Stimulated activated CD4-positive, alpha-beta T cell treated with anti-CD3 and anti-CD28 coated beads, Interleukin-1b, Interleukin-23, amount 100 ng/mL, for 24 hours (primary cell): ENCODE measurements at places on chromosomes 7 and 10.

DNA sequence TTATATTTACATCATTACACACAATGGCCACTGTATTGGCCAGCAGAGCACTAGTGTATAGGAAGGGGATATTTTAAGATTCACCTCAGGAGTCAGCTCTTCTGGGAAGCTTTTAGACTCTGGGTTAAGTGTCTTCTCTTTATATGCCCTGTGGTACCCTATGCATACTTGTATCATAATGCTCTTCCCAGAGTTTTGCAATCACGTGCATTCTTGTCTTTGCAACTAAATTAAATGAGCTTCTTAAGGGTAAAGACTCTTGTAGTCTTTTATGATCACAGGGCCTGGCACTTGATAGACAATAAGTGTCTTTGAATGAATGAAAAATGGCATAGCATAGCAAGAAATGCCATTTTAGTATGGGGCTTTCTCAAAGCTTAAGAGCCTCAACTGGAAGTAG is 35.4 kb upstream of the ARMS2 start:
- DNase-seq, result no peak

- DNase-seq, result no peak
Observed at GRCh38 chr7:25180592-25180923, 47.7 kb downstream of the NPVF start.

DNA sequence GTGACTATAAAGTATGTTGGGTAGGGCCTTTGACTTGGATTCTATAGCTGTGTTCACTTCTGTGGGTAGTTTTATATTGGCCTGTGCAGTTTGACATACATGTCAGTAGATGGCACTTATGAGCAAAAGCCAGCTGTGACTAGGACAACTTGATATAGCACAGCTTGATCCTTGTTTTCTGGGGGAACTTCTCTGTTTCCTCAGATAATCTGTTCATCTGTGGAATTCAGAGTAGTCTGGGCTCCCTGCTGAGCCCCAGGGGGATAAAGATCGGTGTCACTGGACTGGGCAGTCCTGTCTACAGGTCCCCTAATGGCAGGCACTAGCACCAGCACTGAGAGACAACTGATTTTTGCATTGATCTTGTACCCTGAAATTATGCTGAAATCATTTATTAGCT is 25.4 kb downstream of the CYP2C9 start:
- DNase-seq, result no peak

DNA sequence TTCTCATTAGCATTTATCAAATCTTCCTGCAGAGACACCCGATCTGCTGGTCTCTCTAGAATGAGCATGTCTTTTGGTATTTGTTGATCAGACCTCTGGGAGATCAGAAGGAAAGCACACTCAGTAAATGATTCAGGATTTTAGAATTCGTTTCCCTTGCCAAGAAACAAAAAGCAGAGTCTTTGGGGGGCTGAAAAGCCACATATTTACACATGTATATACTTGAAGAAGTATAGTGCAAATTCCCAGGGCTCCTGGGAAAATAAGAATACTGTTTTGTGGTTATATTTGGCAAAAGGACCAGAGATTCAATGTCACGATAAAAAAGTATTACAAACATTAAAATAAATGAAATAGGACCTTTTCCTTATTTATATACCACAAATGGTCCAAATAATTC is 100.2 kb downstream of the AGMO start:
- DNase-seq, result no peak

GRCh38 chr10:71899665-71900412 is 48.8 kb upstream of the PSAP start:
- DNase-seq, result no peak

GRCh38 chr10:121595351-121595805 is 2.9 kb downstream of the FGFR2 start:
- no peak for DNase-seq

- no peak for DNase-seq
Observed at GRCh38 chr7:47488969-47489342, 93.0 kb downstream of the TNS3 start.

GRCh38 chr10:110356628-110357245 is 52.0 kb upstream of the SMNDC1 start:
- peak; percentile 36 for DNase-seq

GRCh38 chr10:62153191-62153590 is 115.5 kb downstream of the RTKN2 start:
- DNase-seq, result no peak

- DNase-seq, result no peak
Observed at GRCh38 chr10:90087197-90088023, 386.0 kb downstream of the KIF20B start.

- DNase-seq, result no peak
Observed at GRCh38 chr7:101428093-101428866, 65.6 kb downstream of the COL26A1 start.

GRCh38 chr7:77806425-77806824 is 7.9 kb downstream of the PHTF2 start:
- DNase-seq, result no peak

DNA sequence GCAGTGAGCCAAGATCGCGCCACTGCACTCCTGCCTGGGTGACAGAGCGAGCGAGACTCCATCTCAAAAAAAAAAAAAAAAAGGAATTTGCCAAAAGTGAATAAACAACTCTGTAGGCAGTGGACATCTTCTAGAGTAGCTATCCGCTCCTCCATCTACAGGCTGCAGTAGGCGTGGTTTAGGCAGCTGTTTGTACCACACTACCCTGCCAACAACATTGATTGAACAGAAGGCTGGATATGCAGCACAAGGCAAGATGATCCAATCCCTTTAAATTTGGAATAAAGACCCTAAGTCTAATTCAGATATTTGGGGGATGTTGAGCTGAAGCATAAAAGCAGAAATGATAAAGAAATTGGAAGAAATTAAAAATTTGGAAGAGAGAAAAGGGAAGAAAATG is 141.6 kb downstream of the TES start:
- no peak for DNase-seq

DNA sequence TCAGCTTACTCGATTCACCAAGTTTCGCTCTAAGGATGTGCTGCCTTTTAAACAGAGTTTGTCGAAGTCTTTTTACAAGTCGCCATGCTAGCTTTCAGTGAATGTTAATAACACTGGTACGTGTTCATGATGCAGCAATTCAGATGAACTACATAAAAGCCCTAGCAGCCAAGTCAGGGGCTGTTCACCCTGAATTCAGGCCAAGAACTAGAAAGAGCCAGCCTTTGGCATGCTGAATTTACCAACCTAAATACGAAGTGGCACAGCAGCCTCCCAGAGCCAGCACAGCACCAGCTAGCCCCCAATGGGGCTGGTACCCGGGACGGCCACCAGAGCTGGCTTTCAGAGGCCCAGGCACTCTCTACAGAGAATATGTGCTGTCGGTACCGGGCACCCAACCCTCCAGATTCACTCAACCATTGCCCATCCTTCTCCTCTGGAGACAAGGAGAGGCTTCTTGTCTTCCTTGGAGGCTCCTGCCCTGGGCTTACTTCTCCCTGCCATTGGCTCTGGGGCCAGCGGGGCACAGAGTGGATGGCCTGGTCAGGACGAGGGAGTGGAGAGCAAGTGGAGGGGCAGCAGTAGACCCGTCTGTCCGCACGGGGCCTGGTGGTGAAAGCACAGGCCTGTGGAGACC is 64.2 kb downstream of the HIPK2 start:
- DNase-seq, result no peak

- DNase-seq, result no peak
Observed at GRCh38 chr7:158061884-158062656, 525.6 kb downstream of the PTPRN2 start.

DNA sequence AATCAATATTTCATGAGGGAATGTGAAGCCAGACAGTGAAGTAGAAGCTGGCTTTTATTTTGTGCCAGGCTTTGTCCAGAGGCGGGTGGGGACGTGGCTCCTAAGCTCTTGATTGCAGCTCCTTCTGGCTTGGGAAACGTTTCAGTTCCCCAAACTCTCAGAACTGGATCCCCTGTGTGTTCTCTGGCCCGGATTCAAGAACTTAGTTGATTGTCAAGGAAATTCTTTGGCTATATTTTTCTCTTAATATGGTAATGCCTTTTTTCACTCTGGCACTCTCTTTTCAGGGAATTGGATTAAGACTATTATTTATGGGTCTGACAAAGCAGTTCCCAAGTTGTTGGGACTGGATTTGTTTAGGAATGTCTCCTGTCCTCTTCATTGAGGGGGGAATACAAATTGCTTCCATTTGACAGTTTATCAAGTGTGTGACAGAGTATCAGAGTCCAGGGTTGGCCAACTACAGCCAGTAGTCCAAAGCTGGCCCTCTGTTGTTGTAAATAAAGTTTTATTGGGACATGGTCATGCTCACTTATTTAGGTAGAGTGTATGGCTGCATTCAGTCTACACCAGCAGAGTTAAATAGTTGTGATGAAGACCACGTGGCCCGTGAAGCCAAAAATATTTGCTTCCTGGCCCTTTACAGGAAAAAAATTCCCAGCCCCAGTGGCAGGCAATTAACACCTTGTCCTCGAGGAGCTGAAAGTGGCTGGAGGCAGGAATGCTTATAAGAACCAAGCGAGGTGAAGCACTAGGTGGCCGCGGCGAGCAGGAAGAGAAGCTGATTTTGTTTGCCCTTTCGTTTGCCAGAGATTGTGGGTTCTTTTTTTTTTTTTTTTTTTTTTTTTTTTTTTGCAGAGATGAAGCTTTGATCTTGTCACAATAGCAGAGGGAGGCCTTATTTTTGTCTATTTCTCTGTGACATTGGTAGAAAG is 34.3 kb downstream of the HTRA1 start:
- DNase-seq, result no peak

DNA sequence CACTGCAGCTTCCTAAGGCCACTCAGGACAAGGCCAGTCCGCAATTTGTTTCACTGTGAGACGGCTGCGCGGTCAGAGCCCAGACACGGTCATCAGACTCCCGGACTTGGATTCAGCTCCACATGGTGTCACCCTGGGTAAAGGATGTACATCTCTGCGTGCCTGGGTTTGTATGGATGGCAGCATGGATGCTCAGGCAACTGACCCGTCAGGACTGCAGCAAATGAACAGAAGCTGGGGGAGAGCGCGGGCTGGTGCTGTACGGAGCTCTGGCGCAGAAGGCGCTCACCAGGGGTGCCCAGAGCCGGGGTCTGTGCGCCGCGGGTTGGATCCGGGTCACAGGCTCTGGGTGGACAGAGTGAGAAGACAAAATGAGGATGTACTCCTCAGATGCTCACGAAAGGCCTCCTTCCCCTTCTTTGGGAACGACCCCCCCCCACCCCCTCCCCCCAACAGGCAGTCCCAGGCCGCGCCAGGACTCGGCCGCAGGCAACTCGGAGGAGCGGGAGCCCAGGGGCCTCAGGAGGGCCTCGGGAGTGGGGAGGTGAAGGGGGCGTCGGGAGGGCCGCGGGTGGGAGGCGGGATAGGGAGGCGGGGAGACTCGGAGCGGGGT is 92.4 kb downstream of the CXCL12 start:
- DNase-seq, result no peak

DNA sequence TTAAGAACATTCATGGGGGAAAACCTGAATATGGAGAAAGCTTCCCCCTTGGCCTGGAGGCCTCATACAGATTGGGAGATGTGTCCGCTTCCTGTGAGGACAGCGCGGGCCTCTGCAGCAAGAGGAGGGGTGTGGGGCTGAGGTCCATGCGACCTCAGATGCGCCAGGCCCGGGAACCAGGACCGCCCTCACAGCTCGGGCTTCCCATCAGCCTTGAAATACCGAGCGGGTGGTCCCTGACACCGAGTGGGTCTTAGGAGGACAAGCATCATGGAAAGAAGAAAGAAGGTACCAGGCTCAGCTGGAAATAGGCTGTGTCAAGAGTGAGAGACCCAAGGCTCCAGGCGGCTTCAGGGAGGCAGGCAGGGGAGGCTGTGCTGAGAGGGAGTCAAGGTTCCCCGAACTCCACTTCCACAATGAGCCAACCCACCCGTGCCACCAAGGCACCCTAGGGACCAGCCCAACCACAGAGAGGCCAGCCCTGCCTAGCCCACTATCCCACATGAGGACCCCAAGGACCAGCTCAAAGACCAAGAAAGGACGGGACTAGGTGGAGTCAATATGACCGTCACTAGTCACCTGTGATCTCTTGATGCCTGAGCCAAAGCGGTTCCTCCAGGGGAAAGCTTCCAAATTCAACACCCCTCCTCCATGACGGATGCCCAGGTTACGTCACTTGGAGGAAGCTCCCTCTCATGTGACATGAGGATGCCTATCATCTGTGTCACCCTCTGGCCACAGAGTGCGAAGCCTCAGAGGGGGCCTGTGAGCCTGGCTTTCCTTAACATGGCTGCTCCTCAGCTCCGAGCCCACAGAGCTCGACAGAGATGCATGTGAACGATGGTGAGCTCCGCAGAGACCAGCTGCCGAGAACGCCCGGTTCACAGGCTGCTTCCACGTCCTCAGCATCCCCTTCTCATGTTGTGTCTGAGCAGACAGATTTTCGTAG is 103.7 kb downstream of the TCERG1L start:
- DNase-seq, result no peak

GRCh38 chr10:131869344-131869743 is 31.5 kb upstream of the PPP2R2D start:
- no peak for DNase-seq

- DNase-seq, result no peak
Observed at GRCh38 chr7:99624484-99624883, 7.7 kb downstream of the ZSCAN25 start.

DNA sequence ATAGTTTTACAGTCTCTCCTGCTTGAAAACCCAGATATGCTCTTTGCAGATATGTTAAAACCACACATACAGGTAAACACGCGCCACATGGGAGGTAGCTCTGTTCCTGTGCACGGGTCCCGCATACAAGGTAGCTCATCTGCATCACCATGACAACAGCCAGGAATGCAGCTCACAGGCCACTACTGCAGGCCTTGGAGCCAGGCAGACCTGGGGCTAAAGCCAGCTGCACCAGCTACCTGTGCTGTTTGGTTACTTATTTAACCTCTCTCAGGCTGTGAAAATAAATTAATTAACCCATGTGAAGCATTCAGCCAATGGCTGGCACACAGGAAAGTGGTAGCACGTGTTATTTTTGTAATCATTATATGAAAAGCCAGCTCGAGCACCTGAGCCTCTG is 428.3 kb downstream of the TNS3 start:
- no peak for DNase-seq

DNA sequence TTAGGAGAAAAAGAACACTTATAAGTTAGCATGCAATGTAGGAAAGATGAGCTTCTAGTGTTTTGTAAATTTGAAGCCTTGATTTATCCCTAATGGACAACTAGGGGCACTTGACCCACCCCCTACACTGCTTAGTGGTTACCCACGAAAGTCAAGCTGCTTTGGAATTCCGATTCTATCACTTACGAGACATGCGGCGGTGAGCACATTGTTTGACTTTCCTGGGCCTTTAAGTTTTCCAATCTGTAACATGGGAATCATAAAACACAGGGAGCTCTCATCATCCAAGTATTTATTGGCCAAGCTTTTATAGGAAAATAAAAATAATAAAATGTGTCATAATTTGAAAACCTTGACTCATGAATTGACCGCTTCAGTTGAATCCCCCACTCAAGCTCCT is 78.7 kb upstream of the PDK4 start:
- no peak for DNase-seq

DNA sequence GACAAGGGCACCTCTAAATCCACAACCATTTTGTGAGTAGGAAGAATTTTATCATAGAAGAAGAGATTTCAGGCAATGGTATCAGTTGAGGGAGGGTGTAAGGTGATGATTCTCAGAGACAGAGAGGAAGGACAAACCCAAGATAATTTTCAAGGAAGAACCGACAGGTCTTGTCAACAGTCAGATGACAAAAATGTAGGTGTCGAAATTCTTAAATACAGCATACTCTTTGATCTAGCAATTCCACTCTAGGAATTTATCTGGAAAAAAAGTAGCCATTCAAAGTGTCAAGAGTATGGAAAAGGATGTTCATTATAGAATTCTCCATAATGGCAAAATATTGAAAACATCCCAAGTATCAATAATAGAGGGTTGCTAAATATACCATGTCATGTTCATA is 14.2 kb upstream of the PDLIM1 start:
- no peak for DNase-seq
